Parietal lobe (tissue), 2 donors: ENCODE measurements at places on chromosomes 3 and 15. TPM values are rescaled to one million over a fixed set of nuclear protein-coding genes. Genes with fewer than 3 reads are reported as not detected.

Gene VIPR1
- 0.31 TPM for total RNA-seq

Gene KLHL6
- total RNA-seq: 0.63 TPM

Gene DPP8
- 81.1 TPM for total RNA-seq

Gene RHCG
- total RNA-seq: 2.8 TPM

Gene HDC
- total RNA-seq: not detected

Gene IRAK2
- total RNA-seq: 2.5 TPM

Gene PRR20G
- not detected for total RNA-seq

Gene FRMD5
- total RNA-seq: 33.5 TPM

Gene MEX3B
- 82.0 TPM for total RNA-seq

Gene NTRK3
- 95.2 TPM for total RNA-seq

Gene GNAT1
- not detected for total RNA-seq

Gene LRRC2
- total RNA-seq: 5.9 TPM

Gene SST
- 16.6 TPM for total RNA-seq

Gene AMT
- 2.5 TPM for total RNA-seq

Gene MYLK
- 5.3 TPM for total RNA-seq

Gene MCTP2
- total RNA-seq: 0.94 TPM

Gene CCDC9B
- 4.4 TPM for total RNA-seq

Gene LPCAT4
- total RNA-seq: 36.3 TPM

Gene ROPN1B
- total RNA-seq: 0.94 TPM

Gene GOLGA6L6
- total RNA-seq: not detected

Gene ADAMTS17
- total RNA-seq: 8.5 TPM

Gene NUDT16
- 16.3 TPM for total RNA-seq

Gene KBTBD8
- total RNA-seq: 13.8 TPM

Gene ROBO2
- total RNA-seq: 526 TPM

Gene ACAD9
- total RNA-seq: 49.1 TPM

Gene PSTPIP1
- total RNA-seq: not detected

Gene TSEN2
- total RNA-seq: 53.5 TPM

Gene FMN1
- total RNA-seq: 4.7 TPM

Gene TIPIN
- 16.9 TPM for total RNA-seq

Gene CORO2B
- 52.9 TPM for total RNA-seq

Gene TLR9
- 0.31 TPM for total RNA-seq

Gene DNAH12
- total RNA-seq: 1.6 TPM

Gene FBXW12
- total RNA-seq: 2.8 TPM

Gene ISL2
- total RNA-seq: not detected

Gene PLA2G4E
- total RNA-seq: not detected

Gene GOLGA8S
- under 0.01 TPM for total RNA-seq

Gene COL6A5
- not detected for total RNA-seq

Gene DUOXA2
- not detected for total RNA-seq

Gene NMNAT3
- 13.5 TPM for total RNA-seq

Gene NOX5
- total RNA-seq: 0.63 TPM

Gene KY
- 0.94 TPM for total RNA-seq

Gene PEX5L
- total RNA-seq: 45.4 TPM

Gene CKMT1B
- 11.9 TPM for total RNA-seq

Gene GOLGA8R
- 1.6 TPM for total RNA-seq

Gene HYAL3
- 5.6 TPM for total RNA-seq
